ENCODE measurements at places on chromosomes 13 and 19.

GRCh38 chr19:33558151-33558550 is 36.6 kb upstream of the PEPD start:
- no peak for DNase-seq

DNA sequence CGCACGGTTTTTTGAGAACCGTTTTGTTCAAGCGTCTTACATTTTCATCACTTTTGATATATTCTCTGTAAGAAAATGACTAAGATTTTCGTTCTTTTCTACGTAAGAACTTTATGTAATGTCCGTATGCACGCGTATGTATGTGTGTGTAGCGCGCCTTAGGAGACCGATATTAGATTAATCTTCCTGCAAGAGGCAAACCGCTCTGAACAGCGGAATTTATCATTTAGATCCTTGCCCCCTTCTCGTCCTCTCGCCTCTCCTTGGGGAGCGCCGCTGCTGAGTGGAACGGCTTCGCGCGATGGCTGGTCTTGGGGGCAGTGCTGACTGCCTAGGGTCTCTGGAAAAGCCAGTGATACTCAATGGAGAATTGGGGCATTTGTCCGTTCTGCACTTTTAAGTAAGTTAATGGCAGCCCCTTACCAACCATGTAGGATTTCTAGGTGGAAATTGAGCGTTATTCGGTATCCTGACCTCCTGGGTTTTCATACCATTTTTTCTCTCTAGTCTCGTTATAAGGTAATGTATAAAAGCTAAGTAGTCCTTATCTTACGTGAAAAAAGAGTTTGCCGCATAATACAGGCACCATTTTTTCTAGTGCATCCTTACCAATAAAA is 4.7 kb downstream of the MAB21L1 start:
- no peak for DNase-seq

GRCh38 chr19:3062165-3063105 is at the start of gene TLE5:
Gene TLE5 (minus strand): TSS chr19:3062495. CDS start chr19:3062200, 295 bp downstream.
- DNase-seq: peak; percentile 56

- DNase-seq: no peak
Measured at GRCh38 chr19:31548941-31549340, 199.7 kb upstream of the TSHZ3 start.

- DNase-seq: no peak
Measured at GRCh38 chr19:56978023-56978565, 137.6 kb upstream of the PEG3 start.

GRCh38 chr19:15640294-15640903 is at the start of gene CYP4F3:
Gene CYP4F3 (plus strand): TSS chr19:15640897. CDS start chr19:15641416, 519 bp downstream.
- no peak for DNase-seq

DNA sequence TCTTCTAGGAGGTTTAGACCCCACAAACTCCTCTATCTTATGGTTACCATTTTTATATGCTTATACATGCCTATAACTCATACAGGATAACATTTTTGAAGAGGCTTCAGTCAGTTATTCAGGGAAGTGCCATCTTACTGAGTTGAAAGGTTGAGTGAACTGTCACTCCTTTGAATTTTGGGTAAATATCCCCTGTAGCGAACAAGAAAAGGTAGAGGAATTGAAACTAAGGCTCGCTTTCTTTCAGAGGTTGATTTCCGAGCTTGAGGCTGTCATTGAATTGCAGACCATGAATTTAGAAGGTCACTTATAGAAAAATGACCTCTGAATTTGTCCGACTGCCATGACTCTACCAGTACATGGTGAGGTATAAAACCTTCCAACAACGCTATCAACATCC is 35.1 kb downstream of the MICU2 start:
- no peak for DNase-seq

Measured in stimulated activated CD4-positive, alpha-beta T cell treated with anti-CD3 and anti-CD28 coated beads, Interleukin-1b, Interleukin-23, amount 100 ng/mL, for 1 hour (primary cell).